SW 1271 (cell line): ENCODE measurements at places on chromosomes 1 and 21.
A peak's percentile ranks its signal among the peaks of the same experiment; 100 is the strongest.

DNA sequence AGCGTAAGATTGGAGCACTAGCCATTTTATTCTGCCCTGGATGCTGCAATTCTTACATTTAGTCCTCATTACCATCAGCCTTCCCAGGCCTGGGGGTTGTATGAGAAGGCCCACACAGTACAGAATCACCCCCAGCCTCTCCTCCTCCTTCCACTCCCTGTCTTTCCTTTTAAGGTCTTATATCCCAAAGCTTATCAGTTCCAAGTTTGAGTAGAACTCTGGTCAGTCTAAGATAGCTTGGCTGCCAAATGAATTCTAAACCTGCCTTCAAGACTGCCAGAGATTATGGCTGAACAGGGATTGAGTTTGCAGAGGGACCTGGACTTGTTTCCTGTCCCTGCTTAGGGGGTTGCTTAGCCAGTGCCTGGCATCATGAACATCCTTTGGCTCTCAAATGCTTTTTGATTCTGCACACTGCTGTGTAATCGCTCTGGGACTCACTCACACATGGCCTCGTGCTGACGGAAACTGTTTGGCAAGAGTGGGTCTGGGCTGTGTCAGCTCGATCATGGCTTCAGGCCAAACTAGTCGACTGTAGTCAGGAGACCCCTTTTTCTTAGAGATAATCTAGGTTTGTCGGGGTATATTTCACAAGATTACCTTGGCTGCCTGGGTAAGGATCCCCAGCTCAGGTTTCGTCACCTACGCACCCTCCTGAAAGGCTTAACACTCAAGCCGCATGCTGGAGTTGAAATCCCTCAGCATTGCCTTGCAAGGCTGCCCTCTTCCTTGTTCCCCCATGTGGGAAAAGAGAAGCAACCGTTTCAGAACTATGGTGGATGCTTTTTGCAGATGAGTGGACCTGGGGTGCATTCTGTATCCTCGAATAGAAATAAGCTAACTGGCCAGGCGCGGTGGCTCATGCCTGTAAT, 252.6 kb downstream of the NFIA start:
- no peak for DNase-seq

DNA sequence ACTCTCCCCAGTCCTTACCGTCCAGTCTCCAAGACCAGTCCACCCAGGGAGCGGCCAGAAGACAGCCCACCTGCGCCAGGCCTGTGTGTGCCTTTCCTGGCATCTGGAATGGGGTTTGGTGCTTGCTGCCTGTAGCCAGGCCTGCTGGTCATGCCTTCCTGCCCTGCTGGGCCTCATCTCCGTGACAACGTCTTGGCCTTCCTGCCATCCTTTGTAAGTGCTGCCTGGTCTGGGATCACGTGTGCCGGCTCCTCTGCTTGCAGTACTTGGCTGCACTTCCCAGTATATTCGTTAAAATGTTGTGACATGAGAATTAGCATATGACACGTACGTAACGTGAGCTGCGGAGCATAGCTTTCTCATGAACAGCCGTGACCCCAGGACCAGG, 145.3 kb upstream of the COL6A1 start:
- DNase-seq = no peak

DNA sequence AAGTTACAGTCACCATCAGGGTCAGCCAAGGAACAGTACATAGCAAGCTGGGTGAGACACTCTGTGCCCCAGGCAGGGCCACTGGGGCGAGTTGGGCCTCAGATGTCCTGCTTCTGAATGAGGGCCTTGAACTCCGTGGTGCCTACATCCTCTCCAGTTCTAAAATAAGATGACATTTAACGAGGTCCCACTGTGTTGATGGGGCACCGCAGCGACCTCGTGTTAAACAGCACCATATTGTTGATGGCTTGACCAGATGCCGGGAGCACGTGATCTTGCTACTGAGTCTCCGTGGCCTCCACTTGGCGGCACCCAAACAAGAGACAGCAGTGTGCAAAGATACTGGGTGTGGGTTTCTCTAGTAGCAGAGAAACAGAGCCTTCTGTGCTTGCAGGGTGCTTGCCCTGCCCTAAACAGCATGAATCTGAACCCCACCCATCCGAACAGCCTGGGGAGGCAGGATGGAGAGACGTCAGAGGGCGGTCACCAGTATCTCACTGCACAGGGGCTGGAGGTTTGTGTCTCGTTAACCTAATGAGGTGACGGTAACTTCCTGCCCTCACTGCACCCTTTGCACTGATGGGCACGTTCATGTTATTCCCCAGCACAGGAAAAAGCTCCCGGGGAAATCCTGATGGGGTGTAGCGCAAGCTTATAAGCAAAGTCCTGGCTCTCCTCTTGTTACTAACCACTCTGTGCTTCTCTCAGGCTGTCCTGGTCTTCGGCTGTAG, 324.4 kb downstream of the AJAP1 start:
- DNase-seq = no peak

- DNase-seq = peak; percentile 1
Observed at GRCh38 chr1:119002028-119002686, 14.0 kb upstream of the TBX15 start.

- no peak for DNase-seq
Observed at GRCh38 chr1:19260211-19261138, 8.9 kb downstream of the MRTO4 start.

DNA sequence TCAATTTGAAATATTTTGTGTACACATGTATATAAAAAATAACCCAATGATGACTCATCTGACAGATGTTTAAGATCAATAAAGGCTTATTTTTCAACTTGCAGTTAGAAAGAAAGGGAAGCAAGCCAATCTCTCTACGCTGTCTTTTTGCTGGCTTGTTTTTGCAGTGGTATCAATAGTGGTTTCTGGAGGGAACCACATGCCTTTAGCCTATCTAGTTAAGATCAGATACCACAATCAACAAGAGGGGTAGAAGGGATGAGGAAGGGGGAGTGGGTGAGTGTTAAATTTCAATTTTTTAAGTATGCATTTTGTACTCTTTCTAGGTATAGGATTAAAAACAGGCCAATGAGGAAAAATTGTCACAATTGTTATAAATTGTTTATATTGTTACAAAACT, 276.2 kb downstream of the KCNH1 start:
- DNase-seq = no peak

DNA sequence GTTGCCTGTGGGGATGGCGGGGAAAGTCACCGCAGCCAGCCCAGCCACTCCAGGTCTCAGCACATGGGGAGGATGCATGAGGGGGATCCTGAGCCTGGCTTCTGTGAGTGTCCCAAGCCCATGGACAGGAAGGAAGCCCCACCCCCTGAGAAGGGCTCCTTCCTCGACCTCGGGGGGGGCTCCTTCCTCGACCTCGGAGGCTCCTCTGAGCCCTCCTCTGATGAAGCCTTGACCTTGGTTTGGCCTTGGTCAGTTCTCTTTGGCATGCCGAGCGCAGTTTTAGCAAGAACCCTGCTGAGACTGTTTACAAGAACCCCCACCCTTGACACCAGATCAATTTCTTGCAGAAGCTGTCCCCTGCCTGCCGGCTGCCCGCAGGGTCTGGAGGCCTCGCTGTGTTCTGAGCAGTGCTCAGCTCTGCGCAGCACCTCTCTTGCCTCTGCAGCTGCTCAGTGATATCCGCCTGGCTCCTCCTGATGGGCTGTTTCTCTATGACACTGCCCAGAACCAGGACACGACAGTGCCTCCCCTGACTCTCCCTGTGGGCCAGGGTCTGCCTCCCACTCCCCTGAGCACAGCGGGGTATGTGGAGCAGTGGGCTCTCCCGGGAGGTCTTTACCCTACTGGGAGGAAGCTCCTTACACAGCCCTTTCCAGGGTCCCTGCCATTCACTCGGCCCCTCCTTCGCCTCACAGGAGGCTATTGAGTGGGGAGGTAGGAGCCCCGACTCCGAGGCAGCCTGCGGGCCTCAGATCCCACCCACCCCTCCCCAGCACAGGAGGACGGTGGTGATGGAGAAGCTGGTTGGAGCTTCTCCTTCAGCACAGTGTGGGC, 15.4 kb downstream of the ACTRT2 start:
- DNase-seq = no peak

DNA sequence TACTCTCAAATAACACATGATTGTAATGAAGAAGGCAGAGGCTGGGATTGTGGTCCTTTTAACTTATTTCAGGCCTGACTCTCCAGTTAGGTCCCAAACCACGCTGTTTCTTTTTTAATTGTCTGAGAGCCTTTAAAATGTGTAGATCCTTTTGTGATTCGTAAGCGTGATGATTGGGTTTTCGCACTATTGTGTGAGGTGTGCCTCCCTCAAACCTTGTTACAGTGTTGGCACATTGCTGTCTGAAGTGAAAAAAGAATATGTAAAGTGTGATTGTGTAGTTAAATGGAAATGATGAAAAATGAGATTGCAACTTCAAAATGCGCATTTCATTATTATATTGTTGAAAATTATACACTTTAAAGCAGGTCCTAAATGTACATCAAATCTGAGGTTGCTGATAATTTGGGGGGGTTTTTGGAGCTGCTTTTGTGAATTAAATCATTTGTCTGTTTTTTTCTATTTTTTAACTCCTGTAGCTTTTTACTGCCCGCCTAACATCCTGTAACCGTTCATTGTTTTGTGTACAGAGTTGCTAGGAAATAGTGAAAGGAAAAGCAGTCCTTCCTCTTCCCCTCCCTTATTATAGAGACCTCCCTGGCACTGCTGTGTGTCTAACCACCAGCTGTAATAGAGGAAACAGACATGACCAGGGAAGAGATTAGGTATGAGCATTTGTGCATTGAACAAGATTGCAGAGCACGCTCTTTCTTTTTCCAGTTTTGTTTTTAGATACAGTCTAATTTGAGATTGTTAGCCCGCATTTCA, 43.3 kb downstream of the IARS2 start:
- DNase-seq = no peak

DNA sequence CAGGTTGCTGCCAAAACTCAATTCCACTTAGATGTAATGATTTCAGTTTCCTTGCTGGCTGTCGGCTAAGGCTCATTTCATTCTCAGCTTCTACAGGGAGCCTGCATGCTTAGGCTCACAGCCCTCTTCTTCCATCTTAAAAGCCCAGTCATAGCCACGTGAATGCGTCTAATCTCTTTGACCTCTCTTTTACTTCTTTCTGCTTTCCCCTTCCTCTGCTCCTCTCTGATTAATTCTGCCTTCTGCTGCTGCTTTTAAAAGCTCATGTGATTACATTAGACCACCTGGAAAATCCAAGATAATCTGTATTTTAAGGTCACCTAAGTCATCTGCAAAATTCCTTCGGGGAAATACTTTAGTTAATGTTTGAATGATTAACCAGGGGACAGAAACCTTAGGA, 812.8 kb upstream of the BRINP3 start:
- no peak for DNase-seq

DNA sequence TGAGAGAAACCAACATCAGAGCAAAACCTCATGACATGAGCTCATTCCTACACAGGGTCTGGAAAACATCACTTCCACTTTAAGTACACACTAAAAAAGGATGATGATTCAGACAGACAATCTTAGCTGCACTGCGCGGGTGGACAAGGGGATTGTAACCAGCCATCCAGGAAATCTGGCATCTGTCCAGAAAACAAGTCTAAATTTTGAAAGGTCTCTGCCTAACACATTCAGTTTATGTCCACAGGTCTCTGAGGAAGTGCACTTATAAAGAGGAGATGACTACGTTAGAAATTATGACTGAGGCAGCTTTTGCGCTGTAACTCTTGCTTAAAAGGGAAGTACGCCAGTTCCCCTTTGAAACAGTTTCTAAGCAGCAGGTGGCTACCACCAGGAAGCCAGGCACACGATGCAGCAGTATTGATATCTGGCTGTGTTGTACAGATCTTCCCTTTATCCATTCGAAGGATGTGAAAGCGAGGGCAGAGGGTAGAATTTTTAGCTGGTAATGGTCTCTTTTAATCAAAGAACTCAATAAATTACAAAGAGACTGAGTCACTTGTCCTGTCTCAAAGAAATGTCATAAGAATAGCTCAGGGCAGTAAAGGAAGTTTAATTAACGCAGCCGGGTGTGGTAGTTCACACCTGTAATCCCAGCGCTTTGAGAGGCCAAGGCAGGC, 128.0 kb downstream of the SETD4 start:
- DNase-seq = peak; percentile 42
